ENCODE measurements at places on chromosomes 7 and 10. TPM values are rescaled to one million over a fixed set of nuclear protein-coding genes. Genes with fewer than 3 reads are reported as not detected.

PKD2L1 gene
- total RNA-seq, result 0.15 TPM

MSANTD7 gene
- 17.3 TPM for total RNA-seq

C10orf53 gene
- not detected for total RNA-seq

SLC26A3 gene
- total RNA-seq, result not detected

GSDME gene
- 35.6 TPM for total RNA-seq

LRRD1 gene
- total RNA-seq, result not detected

STEAP4 gene
- 0.01 TPM for total RNA-seq

RARRES2 gene
- not detected for total RNA-seq

RINT1 gene
- 15.5 TPM for total RNA-seq

CLCN1 gene
- 0.06 TPM for total RNA-seq

CYP17A1 gene
- total RNA-seq, result not detected

CLDN4 gene
- 4.9 TPM for total RNA-seq

HHEX gene
- total RNA-seq, result 16.6 TPM

CBLL1 gene
- 33.6 TPM for total RNA-seq

CH25H gene
- not detected for total RNA-seq

CALHM1 gene
- not detected for total RNA-seq

IGF2BP3 gene
- total RNA-seq, result 25.1 TPM

KBTBD2 gene
- total RNA-seq, result 27.5 TPM

ITGA8 gene
- not detected for total RNA-seq

MYL10 gene
- not detected for total RNA-seq

SP4 gene
- 1.6 TPM for total RNA-seq

ALKBH4 gene
- 11.1 TPM for total RNA-seq

AKR1D1 gene
- not detected for total RNA-seq

NKX2-3 gene
- 0.06 TPM for total RNA-seq

CLRN3 gene
- not detected for total RNA-seq

IFIT1 gene
- 7.0 TPM for total RNA-seq
